ENCODE measurements at places on chromosomes 4 and X. TPM values are rescaled to one million over a fixed set of nuclear protein-coding genes. Genes with fewer than 3 reads are reported as not detected.
A peak's percentile ranks its signal among the peaks of the same experiment; 100 is the strongest.

- peak; percentile 61 for ATAC-seq
Observed at GRCh38 chr4:168076989-168077725, 15.2 kb upstream of the ANXA10 start.

DNA sequence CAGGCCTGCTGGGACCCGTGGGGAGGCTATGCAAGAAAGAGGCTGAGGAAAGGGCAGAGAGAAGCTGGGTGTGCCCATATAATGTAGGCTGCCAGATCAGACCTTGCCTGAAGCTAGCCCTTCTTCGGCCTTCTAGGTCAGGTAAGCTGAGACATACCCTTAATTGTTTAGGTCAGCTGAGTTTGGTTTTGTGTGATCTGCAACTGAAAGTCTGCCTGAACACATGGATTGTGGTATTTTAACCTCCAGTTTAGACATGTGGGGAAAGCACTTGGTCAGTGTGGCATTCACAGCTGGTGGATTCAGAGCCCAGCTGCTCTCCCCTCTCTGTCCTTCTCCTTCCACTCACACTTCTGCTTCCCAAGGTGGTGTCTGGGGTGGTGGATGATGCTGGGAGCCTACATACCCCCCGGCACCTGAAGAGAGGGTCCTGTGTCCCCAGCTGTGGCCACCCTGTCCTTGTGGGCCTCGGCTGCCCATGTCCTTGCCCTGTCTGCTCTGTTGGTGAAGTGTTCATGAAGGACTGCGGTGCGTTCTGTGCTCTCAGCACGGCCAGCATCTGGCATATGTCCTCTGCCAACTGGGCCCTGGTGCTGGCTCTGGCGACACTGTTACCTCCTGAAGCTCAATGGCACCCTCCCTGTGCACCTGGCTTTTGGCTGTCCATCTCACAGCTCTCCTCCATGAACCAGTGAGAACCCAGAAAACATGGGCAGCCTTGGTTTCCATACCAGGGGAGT, 82.1 kb downstream of the NAT8L start:
- no peak for ATAC-seq

The LRP2BP gene
- 0.60 TPM for total RNA-seq

GRCh38 chrX:120334603-120335002, 23.3 kb upstream of the TMEM255A start:
- no peak for ATAC-seq

The FRMD7 gene
- not detected for total RNA-seq

- no peak for ATAC-seq
Observed at GRCh38 chr4:175499735-175500352, 312.2 kb downstream of the GPM6A start.
